CD4-positive, alpha-beta T cell treated with Interferon alpha-2 for 1 hour (primary cell): ENCODE measurements at places on chromosomes 16 and 17.

- DNase-seq, result no peak
Measured at GRCh38 chr16:27747946-27748345, 198.0 kb downstream of the KATNIP start.

- DNase-seq, result no peak
Measured at GRCh38 chr16:9316615-9317014, 225.2 kb downstream of the HAPSTR1 start.

GRCh38 chr17:19911033-19911432 is 43.3 kb upstream of the ULK2 start:
- no peak for DNase-seq

DNA sequence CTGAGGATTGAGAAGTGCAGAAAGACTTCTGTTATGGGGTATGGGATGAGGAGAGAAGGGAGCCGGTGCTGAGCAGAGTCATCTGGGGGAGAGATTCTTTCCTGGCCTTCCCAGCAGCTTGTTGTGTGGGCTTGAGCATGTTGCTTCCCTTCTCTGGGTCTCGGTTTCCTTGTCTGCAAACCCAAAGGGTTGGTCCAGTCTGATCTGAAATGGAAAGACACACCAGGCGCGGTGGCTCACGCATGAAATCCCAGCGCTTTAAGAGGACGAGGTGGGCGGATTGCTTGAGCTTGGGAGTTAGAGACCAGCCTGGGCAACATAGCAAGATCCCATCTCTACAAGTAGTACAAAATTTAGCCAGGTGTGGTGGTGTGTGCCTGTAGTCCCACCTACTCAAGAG is 6.0 kb downstream of the SOCS3 start:
- no peak for DNase-seq

- DNase-seq, result no peak
Measured at GRCh38 chr17:57875290-57876022, 25.6 kb upstream of the MRPS23 start.

DNA sequence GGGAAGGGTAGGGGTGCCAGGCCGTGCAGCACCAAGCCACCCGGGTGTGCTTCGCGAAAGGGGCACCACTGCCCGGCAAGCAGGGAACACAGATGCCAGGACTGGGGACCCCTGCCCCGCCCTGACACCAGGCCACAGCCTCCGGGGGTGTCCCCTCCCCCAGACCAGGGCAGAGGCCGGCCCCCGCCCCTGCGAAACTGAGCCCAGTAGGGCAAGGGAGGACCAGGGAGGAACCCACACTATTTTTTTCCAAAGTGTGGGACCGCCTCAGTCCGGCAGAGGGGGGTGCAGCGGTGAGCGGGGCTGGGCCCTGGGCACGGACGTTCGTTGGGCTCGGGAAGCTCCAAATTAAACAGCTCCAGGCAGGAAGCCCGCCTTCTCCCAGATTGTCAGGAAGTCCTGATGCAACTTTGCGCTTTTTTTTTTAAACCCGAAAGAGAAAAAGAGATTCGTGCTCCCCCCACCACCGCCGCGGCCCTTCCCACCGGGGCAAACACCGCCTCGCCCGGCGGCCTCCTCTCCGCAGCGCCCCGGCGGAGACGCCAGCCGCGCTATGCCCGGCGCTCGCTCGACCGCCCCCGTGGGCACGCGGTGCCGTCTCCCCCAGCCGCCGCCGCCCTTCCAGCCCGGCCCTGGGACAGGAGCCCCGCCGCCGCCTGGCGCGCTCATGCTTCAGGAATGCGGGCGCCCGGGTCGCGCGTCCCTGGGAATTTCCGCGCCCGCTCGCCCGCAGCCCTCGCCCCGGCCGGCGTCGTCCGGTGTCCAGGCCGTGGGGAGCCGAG is 755 bp downstream of the PIEZO1 start:
- DNase-seq, result peak; percentile 55
